ENCODE measurements at places on chromosomes 3 and 15. TPM values are rescaled to one million over a fixed set of nuclear protein-coding genes. Genes with fewer than 3 reads are reported as not detected.
A peak's percentile ranks its signal among the peaks of the same experiment; 100 is the strongest.

DNA sequence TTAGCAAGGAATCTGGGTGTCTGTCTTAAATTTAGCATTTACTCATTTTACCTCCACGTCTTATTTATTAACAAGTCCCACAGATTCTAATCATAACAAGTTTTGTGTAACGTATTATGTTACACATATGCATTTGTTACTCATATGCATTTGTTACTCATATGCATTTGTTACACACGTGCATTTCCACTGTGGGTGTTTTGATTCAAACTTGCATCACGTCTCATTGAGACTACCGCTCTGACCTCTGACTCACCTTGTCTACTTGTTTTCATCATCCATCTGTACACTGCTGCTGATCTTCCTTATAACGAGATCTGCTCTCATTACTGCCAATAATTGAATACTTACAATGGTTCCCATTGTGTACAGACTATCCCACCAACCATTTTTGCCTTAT lies 1141.4 kb downstream of the TBL1XR1 start:
- DNase-seq: no peak

DNA sequence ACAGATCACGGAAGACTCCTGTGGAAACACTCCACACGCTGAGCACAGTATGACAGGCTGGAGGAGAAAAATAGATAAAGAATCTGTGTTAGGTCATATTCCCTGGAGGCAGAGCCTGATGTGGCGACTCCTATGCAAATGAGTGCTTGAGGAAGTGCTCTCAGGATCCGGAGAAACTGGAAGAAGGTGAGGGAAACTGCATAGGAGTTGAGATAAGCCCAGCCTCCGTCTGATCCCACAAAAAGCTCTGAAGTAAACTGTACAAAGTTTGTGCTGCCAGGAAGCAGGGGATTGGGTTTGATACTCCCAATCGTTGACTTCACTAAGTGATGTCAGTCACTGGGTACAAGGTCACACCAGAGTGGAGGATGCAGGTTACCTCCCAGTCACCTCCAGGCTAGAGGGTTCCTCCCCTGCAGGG lies 33.4 kb downstream of the OSBPL10 start:
- no peak for DNase-seq

DNA sequence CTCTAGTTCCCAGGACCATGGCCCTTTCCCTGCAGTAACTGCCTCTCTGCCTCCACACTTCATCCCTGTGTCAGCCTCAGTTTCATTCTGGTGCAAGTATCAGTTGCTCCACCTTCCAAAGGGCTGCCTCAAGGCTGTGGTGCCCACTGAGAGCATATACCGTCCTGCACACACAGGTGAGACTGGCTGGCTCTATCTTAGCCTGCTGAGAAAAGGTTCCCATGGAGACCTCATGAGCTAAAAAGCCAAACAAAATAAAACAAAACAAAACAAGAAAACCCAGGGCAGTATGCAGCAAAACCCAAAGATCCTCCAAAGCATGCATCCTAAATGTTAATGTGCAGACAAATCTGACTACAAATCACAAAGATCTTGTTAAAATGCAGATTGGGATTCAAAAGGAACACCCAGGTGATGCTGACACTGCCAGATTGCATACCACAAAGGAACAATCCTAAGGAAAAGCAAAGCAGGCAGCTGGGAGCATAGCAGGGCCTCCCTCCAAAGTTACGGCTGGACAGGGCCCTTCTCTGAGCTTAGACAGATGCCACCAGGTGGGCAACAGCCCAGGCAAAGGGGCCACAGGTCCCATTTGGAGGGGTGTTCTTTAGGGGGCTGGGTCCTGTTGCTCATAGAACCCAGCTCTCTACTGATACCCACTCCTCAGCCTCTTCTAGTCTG lies 76.3 kb upstream of the SLCO2A1 start:
- no peak for DNase-seq

DNA sequence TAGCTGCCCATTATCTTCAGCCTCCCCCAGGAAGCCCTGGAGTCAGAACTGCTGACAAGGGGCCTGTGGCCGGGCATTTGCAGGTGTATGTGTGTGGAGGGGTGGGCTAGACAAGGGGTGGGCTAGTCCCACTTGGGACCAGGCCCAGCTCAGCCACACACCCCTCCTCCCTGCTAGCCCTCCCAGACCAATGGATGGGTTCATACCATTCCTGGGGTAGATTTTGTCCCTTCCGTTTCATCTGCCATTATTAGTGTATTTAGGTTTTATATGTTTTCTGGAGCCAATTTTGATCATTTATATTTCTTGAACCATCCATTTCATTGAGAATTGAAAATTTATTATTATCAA lies 42.2 kb downstream of the MRAS start:
- no peak for DNase-seq

- no peak for DNase-seq
Measured at GRCh38 chr3:119681279-119681678, 4.1 kb upstream of the COX17 start.

DNA sequence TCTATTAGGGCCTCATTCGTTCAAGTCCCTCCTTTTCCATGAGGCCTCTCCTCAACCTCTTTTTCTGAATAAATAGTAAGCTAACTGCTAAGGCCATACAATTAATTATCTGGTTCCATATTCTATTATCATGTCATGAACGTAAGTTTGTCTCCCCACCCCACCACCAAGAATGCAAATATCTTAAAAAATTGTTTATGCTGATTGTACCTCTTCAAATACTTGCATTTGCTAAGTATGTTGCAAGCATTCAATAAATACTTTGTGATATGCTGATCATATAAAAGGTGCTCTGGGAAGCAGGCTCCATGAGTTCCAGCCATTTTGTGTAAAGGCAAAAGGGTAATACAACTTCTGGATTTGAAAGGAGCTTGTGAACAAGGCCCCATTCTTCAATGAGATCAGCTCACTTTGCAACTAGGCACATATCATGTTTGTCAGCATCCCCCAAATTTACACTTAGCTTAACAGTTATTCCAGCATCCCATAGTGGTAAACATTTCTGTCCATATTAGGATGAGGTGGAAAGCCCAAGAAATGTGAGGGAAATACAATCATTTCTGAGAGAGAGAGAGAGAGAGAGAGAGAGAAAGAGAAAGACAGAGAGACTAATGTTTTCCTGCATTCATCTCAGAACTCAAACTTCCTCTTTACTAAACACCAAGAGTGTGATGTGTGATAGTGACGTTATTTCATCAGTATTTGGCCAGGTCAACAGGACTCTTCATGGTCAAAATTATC lies 33.2 kb downstream of the SLC12A8 start:
- no peak for DNase-seq

DNA sequence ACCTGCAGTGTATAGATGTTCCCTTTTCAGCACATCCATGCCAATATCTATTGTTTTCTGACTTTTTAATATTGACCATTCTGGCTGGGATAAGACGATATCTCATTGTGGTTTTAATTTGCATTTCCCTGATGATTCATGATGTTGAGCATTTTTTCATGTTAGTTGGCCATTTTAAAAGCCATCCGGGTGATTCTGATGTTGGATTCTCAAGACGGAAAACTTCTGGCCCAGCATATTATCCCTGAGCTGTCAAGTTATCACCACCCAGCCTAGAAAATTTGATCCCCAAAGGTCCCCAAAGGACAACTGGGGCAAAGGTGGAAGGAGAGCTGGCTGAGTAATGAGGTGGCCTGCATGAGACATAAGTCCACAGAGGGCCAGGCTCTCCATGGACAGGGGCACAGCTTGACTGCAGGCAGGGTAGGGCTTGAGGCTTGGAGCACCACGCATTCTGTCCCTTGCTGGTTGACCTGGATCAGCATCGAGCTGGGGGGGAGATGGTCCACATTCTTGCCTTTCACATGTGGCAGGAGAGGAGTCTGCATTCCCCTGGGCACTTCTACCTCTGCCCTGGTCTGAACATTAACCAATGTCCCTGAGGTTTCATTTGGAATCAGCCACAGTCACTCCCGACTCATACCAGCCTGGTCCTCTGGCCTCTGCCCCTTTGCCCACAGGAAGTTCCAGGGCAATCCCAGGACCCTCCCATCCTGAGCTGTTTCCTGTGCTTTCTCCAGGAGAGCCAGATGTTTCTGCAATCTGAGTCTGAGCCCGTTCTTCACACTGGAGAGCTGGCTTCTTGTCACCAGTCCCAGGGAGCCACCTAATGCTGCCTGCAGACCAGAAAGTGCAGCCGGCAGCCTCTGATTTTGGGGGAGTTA lies 69.2 kb downstream of the ISG20 start:
- no peak for DNase-seq

- peak; percentile 48 for DNase-seq
Measured at GRCh38 chr3:11300970-11301369, 28.8 kb downstream of the ATG7 start.

DNA sequence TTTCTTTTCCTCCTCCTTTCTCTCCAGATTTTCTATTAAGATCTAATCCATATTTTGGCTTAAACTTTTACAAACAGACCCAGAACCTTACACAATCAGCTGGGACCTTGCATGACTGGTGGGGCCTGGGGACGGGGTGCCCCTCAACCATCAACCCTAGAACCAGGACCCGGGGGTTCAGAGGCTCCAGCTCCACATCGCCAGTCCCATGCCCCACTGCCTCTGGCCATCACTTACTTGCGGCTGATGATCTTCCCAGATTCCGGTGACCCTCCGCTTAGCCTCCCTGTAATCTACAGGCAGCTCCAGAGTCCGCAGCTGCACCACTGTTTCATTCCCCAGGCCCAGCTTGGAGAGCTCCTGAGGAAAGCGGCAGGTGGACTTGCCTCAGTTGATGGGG lies 36.8 kb downstream of the PGPEP1L start:
- DNase-seq: no peak

DNA sequence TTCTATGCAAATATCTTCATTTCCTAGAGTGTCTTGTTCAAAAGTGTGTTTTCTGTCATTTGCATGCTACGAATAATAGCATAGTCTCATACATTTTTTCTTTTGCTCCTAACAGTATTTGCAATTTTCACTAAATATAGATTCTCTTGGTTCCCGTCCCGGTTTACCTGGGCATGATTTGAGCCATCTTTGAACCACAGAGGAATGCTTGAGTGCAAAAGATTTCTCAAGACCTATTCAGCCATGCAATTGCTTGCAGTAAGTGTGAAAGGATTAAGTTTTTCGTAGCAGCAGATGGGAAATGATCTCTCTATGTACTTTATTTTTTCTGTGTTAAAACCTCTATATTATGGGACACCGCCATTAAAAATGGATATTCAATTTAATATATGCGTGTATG lies 733.0 kb downstream of the ZPLD1 start:
- DNase-seq: no peak

FBXO40 gene
- total RNA-seq: not detected

GOLGA6A gene
- total RNA-seq: not detected

SERPINI2 gene
- not detected for total RNA-seq

RTP1 gene
- total RNA-seq: not detected

DUOXA2 gene
- not detected for total RNA-seq

CPEB1 gene
- not detected for total RNA-seq

LZTFL1 gene
- total RNA-seq: 17.2 TPM

PDIA5 gene
- 0.59 TPM for total RNA-seq

RASGRP1 gene
- total RNA-seq: 65.9 TPM

BOC gene
- total RNA-seq: 0.10 TPM
